ENCODE measurements at places on chromosomes 2 and 18. TPM values are rescaled to one million over a fixed set of nuclear protein-coding genes. Genes with fewer than 3 reads are reported as not detected.
A peak's percentile ranks its signal among the peaks of the same experiment; 100 is the strongest.

DNA sequence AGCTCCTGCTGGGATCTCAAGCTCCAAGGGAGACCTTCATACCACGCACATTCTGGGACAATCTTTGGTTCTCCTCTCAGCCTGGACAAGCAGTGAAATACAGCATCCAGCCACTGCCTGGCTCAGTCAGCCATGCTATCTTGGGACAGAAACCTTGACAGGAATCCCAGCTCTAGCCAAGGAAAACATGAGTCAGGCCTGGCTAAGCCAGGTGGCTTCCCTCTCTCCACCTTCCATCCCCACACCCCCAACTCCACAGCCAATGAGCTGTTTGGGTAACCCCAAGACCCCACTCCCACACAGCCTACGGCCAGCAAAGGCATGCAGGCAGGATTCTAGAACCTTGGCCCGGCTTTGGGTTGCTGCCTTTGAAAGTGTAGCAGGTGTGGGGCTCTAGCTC lies 64.9 kb downstream of the MCFD2 start:
- DNase-seq: peak; percentile 16

DNA sequence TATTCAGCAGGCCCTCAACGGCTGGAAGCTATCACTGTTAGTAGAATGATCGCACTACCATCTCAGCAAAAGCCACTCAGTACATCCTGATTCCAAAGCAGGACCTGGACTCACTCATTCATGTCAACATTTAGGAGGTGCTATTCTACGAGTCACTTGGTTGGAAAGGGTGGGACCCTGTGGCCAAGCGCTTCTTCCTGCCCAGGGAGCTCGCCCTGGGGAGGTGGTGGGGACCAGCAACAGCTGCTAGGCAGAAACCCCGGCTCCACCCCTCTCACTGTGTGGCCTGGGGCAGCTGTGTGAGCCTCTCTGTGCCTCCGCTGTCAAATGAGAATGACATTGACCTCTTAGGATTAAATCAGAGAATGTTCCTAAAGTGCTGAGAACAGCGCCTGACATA lies 231.4 kb downstream of the EIPR1 start:
- DNase-seq: no peak

Gene SH3RF3
- 2.7 TPM for total RNA-seq

GRCh38 chr2:222703886-222704285 lies 32.4 kb downstream of the MOGAT1 start:
- no peak for DNase-seq

Gene DTNA
- 2.7 TPM for total RNA-seq

Gene MARS2
- total RNA-seq: 9.5 TPM

Gene CABYR
- 0.79 TPM for total RNA-seq

- no peak for DNase-seq
These were observed 273.6 kb downstream of the ETAA1 start for GRCh38 chr2:67670747-67671183.

Gene TTL
- total RNA-seq: 19.9 TPM

GRCh38 chr2:98460573-98461497 lies 16.2 kb downstream of the INPP4A start:
- peak; percentile 73 for DNase-seq

DNA sequence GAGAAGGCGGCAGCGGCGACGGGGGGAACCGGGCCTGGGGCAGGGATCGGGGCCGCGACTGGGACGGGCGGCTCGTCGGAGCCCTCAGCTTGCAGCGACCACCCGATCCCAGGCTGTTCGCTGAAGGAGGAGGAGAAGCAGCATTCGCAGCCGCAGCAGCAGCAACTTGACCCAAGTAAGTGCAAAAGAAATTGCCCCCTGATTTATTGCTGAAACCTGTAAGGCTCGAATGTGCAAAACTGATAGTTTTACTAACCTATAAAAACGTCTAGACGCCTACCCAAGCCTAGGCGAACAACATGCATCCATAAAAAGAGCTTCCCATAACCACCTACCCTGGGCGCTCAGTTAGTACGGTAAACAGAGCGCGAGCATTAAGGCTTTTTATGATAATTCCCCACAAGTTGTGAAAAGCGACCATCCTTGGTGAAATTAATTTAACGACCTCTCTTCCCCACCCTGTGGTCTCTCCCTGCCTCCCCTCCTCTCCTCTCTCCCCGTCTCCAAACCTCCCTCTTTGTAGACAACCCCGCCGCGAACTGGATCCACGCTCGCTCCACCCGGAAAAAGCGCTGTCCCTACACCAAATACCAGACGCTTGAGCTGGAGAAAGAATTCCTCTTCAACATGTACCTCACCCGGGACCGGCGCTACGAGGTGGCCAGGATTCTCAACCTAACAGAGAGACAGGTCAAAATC lies 1.0 kb downstream of the HOXD9 start:
- peak; percentile 32 for DNase-seq

DNA sequence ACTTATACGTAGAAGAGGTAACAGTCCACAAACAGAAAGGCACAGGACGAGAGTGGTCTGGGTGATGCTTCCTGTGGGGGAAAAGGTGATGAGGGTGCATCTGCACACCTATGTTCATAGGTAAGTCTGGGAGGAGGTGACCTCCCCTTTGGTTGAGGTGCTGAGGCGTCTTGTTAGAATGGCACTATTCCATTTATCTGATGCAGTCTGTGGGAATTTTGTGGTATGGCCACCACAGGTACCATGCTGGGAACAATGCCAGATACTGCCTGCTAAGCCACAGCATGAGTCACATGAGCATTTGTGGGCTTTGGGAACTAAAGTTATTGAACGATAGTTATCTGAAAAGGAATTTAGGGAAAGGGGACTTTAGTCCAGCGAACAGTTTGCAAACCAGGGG lies 27.9 kb downstream of the IL37 start:
- no peak for DNase-seq

- no peak for DNase-seq
These were observed 80.3 kb downstream of the DYNAP start for GRCh38 chr18:54671291-54671881.

DNA sequence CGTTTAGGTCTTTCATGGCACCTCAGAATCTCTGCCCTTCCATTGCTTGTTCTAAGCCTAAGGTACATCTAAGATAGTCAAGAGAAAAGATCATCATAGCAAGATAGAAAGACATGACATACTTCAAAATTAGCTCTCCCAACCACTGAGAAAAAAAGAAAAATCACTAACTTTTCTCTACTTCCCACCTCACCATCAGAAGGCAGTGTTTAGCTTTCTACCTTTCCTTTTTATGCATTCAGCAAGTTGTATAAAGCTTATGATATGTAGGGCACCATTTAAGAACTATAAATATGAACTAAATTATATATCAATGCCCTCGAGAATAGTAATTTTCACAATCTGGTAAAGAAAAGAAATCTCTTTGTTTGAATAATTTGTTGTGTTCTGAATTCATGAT lies 331.8 kb upstream of the VWC2L start:
- no peak for DNase-seq

Data from left colon (tissue), 2 donors.